ENCODE measurements at places on chromosomes 6 and 20.
A peak's percentile ranks its signal among the peaks of the same experiment; 100 is the strongest.

DNA sequence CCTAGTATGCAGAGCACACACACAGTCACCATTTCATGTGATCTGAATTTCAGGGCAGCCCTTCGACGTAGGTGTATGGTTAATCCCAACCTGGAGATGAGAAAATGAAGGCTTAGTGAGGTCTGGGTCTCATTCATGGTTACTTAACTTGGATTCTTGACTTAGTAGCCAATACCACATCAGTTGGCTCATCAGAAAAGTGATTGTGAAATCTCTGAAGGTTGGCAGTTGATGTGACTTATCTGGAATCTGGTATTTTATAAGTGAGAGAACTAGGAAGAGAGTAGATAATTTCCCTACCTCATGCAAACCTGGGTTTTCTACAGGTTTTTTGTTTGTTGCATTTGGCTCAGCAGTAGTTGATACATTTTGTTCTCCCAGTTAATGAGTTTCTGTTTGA is 123.7 kb downstream of the CCDC170 start:
- no peak for DNase-seq

- DNase-seq = no peak
These were observed 8.0 kb downstream of the QKI start for GRCh38 chr6:163422550-163422949.

DNA sequence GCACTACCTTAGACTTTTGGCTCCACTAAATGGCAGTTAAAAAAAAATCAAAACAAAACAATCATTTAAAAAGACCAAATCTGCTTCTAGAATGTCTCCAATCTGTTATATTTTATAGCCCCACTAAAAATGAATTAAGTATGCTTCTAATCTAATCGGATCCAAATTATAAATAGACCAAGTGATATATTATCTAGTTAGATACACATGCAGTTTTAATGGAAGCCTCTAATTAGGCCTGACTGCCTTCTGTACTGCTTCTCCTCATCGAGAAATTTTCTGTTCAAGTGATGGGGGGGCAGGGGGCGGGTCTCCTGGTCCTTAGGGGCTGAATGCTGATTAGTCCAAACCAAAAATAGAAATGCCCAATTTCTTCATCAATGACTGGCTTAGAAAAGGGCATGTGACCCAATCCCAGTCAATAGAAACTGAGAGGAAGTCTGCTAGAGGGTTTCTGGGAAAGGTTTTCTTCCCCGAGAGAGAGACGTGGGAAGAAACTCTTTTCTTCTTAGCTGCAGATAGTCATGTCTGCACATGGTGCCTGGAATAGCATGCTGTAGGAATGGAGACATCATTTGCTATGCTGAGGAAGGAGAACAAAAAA is 6.9 kb downstream of the SESN1 start:
- no peak for DNase-seq

- no peak for DNase-seq
These were observed 271.1 kb upstream of the CHD6 start for GRCh38 chr20:41889126-41889843.

DNA sequence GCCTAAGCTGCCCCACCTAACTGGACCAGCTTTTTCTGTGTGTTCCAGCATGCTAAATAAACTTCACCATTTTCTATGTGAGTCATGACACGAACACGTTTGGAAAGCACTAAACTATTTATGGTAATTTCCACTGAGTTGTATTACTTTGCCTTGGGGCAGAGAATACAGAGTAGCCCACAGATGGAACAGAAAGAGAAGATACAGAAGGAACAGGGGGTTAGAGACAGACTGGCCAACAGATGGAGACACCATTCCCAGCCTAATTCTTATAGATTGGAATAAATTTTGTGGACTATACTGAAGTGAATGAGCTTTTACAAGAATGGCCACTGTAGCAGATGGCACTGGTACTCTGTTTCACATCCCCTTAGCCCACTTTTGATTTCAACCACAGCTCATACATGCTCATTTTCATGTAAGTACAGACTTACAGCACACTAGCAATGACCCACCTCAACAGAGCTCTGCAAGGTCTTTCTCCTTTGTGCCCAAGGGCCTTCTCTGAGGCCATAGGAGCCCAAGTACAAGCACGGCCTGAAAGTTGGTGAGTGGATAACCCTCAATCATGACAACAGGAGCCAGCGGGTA is 13.1 kb upstream of the NT5DC1 start:
- no peak for DNase-seq

DNA sequence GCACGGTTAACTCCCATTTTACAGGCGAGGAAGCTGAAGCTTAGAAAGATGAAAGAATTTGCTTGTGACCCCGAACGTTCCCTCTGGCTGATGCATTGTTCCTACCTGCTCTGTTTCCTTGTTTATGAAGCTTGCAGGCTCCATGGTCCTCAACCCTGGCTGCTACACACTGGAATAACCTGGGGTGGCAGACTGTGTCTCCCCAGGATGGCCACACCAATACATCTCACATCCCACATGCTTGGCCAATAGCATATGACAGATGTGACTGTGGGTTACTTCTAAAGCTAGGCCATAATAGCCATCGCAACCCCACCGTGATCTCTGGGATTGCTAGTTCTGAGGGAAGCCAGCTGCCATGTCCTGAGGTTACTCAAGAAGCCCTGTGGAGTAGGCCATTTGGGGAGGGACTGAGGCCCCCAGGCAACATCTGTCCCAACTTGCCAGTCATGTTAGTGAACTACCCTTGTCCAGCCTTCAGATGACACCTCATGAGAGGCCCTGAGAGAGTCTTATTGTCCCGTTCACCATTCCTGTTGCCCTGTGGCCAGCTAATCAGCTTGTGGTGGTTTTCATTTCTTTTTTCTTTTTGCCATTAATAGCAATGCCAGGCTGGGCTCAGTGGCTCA is 6.7 kb upstream of the FAM110A start:
- DNase-seq = no peak

DNA sequence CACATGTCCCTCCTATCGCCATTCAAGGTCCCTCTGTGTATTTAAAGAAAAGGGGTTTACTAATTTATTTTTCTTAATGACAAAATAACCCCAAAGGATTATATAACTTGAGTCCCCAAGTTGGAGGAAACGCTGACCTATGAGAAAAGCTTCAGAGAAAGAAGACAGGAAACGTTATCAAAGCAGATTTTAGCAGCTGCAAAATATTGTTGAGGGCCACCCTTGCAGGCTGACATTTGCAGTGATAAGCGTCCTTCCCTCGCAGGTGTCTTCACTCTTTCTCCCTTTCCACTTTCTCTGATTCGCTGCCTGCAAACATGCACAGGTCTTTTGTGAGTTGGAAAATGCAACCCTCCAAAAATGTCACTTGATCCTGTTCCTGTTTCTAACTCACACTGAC is 103.2 kb upstream of the RIPOR2 start:
- peak; percentile 40 for DNase-seq

GRCh38 chr20:63072231-63072791 is 65.5 kb upstream of the BHLHE23 start:
- no peak for DNase-seq

- no peak for DNase-seq
These were observed 77.2 kb upstream of the ARID1B start for GRCh38 chr6:156699935-156700334.

GRCh38 chr6:144722925-144723324 is 437.8 kb downstream of the UTRN start:
- DNase-seq = no peak

DNA sequence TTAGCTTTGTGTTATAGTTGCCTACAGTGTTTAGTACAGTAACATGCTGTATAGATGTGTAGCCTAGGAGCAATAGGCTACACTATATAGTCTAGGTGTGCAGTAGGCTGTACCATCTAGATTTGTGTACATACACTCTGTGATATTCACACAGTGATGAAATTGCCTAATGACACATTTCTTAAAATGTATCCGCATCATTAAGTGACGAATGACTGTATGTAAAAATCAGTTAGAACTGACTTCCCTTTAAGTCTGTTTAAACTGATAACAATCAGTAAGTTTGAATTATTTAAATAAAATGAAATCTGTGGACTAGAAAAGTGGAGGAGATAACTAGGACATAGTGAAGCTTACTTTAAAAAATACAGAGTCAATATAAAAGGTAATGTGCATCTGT is 176.1 kb downstream of the CDKAL1 start:
- no peak for DNase-seq

GRCh38 chr6:81633391-81633790 is 119.1 kb downstream of the TENT5A start:
- no peak for DNase-seq

GRCh38 chr20:49814057-49814694 is 1.5 kb downstream of the SLC9A8 start:
- DNase-seq = no peak

DNA sequence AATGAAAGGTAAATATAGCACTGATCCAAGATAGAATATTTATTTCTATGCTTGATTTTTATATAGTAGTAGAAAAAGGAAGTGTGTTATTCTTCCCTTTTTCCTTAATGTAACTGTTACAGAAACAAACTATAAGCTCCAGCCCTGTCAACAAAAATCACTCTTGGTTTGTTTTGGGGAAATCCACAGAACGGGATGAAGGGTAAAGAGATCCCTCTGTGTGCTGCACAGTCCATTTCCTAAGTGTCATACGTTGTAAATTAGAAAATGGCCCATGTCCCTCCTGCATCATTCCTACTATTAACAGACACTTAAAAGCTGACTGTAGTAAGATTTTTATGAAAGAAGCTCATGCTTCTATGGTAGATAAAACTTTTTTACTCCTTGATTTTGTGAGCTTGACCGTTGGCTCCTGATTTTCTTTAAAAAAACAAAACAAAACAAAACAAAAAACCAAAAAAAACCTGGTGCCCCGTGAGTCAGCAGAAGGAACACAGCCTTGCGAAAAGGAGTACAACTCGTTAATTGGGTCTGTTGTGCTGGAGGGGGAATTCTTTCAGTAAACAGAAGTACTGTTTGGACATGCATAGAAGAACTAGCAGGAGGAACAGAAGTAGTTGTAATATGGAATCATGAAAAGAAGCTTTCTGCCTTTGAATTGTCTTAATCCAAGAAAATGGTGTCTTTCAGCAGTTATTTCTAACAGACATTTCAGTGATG is 67.5 kb downstream of the RTN4IP1 start:
- no peak for DNase-seq

GRCh38 chr20:34673412-34673811 is 3.5 kb downstream of the PIGU start:
- DNase-seq = no peak

- DNase-seq = no peak
These were observed 33.9 kb upstream of the KIF13A start for GRCh38 chr6:18021166-18021850.

DNA sequence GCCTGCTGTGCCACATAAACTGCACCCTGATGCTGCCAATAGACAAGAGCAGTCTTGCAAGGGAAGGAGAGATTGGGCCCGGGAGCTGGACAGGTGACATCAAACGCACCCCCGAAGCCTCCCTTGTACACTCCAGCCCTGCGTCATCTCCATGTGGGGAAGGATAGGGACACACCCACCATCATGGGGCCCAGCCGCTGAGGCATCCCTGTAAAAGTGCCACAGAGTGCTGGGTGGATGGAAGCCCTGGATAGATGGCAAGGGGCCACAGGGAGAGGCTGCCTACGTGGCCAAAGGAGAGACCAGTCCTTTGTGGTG is 117.1 kb downstream of the SYNDIG1 start:
- no peak for DNase-seq

GRCh38 chr6:158519300-158519699 is 40.6 kb upstream of the TMEM181 start:
- no peak for DNase-seq

DNA sequence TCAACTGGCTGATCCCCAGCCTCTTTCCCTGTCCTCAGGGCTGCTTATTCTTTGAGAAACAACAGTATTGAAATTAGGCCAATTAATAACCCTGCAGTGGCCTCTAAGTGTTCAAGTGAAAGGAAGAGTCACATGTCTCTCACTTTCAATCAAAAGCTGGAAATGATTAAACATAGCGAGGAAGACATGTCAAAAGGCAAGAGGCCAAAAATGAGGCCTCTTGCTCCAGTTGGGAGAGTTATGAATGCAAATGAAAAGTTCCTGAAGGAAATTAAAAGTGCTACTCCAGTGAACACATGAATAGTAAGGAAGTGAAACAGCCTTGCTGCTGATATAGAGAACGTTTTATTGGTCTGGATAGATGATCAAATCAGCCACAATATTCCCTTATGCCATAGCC is 131.5 kb downstream of the MACROD2 start:
- DNase-seq = no peak

- DNase-seq = no peak
These were observed 955 bp downstream of the DLL1 start for GRCh38 chr6:170289951-170290295.

DNA sequence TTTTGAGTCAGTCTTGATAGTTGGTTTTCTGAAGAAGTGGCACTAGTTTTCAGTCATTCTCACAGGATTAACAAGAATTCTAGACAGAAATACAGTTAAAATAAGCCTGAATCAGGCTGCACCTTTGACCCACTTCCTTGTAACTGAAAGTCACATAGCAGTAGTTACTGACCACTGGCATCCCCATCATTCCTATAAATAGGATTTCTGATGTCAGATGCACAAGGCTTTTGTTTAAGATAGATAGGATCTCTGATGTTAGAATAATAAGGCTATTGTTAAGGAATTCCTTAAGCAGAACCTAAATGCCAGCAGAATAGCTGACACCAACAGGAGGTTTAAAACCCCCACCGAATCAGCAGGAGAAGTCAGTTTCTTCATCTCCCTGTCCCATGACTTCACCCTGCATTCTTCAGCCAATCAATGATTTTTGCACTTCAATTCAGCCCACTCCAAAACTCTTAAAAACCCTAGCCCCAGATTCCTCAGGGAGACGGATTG is 30.6 kb upstream of the ZBTB24 start:
- DNase-seq = no peak

DNA sequence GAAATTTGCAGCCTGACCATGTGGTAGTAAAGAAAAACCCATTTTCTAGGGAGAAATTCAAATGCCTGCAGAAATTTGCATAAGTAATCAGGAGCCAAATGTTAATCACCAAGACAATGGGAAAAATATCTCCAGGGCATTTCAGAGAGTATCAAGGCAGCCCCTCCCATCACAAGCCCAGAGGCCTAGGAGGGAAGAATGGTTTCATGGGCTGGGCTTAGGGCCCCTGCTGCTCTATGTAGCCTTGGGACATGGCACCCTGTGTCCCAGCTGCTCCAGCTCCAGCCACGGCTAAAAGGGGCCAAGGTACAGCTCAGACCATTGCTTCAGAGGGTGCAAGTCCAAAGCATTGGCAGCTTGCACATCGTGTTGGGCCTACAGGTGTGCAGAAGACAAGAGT is 117.2 kb upstream of the RALGAPA2 start:
- no peak for DNase-seq

GRCh38 chr20:62643521-62644043 is 1.3 kb downstream of the SLCO4A1 start:
- no peak for DNase-seq

- no peak for DNase-seq
These were observed 23.6 kb upstream of the SLC17A4 start for GRCh38 chr6:25730907-25731306.

- DNase-seq = no peak
These were observed at the start of gene RBBP8NL for GRCh38 chr20:62427172-62428001. Gene RBBP8NL, minus strand, starts transcription at chr20:62427539. Its CDS starts 7,892 bp downstream, at chr20:62419647.

- no peak for DNase-seq
These were observed 12.8 kb downstream of the SNX14 start for GRCh38 chr6:85580878-85581267.
